ENCODE measurements at places on chromosomes 13 and 19.

- no peak for DNase-seq
Measured at GRCh38 chr19:5827342-5827890, 12.1 kb downstream of the FUT6 start.

- DNase-seq = peak; percentile 62
Measured at GRCh38 chr13:43905435-43906031, 25.8 kb downstream of the LACC1 start.

- no peak for DNase-seq
Measured at GRCh38 chr13:83995930-83996329, 113.7 kb upstream of the SLITRK1 start.

GRCh38 chr13:59236944-59237343, 926.8 kb downstream of the DIAPH3 start:
- no peak for DNase-seq

- DNase-seq = no peak
Measured at GRCh38 chr13:28049215-28049614, 51.2 kb downstream of the FLT3 start.

GRCh38 chr13:44413095-44413494, 39.5 kb downstream of the SERP2 start:
- no peak for DNase-seq

DNA sequence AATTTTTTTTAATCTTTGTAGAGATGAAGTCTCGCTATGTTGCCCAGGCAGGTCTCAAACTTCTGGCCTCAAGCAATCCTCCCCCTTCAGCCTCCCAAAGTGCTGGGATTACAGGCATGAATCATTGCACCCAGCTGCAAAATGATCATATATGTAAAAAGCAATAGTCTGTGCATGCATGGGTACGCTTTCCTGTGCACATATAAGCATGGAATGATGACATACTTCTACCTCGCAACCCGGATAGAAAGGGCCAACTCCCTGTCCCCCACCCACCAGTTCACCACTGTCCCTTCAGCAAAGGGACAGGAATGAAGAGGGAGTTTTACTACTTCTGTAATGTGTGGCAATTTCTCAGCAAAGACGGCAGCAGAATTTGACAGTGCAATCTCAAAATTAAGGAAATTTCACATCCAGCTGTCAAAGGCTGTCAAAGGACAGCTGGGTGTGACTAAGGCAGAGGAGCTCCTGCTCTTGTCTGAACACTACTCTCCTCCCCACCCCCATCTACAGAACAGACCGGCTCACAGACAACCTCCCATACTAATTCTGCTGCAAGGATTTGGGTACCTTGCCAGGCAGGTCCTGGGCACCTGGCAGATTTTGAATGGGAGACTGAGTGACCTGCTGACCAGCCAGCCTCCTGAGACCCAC, 95.6 kb downstream of the TSHZ3 start:
- DNase-seq = no peak

DNA sequence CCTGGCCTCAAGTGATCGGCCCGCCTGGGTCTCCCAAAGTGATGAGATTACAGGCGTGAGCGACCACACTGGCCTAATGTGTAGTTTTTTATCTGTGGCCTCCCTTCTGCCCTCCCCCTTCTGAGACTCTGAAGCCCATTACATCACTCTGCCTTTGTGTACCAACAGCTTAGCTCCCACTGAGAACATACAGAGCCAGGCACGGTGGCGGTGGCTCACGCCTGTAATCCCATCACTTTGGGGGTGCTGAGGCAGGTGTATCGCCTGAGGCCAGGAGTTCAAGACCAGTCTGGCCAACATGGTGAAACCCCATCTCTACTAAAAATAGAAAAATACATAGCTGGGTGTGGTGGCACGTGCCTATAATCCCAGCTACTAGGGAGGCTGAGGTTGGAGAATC, 12.6 kb downstream of the NCR1 start:
- DNase-seq = no peak

- DNase-seq = no peak
Measured at GRCh38 chr13:27541386-27541785, 78.9 kb downstream of the LNX2 start.

- DNase-seq = no peak
Measured at GRCh38 chr13:24207841-24208667, 47.5 kb downstream of the SPATA13 start.

GRCh38 chr19:12689581-12690216, 1.9 kb downstream of the GNG14 start:
- DNase-seq = no peak

GRCh38 chr13:95003019-95003813, 290.9 kb upstream of the SOX21 start:
- peak; percentile 25 for DNase-seq

- no peak for DNase-seq
Measured at GRCh38 chr13:80957019-80957655, 616.2 kb upstream of the SPRY2 start.

DNA sequence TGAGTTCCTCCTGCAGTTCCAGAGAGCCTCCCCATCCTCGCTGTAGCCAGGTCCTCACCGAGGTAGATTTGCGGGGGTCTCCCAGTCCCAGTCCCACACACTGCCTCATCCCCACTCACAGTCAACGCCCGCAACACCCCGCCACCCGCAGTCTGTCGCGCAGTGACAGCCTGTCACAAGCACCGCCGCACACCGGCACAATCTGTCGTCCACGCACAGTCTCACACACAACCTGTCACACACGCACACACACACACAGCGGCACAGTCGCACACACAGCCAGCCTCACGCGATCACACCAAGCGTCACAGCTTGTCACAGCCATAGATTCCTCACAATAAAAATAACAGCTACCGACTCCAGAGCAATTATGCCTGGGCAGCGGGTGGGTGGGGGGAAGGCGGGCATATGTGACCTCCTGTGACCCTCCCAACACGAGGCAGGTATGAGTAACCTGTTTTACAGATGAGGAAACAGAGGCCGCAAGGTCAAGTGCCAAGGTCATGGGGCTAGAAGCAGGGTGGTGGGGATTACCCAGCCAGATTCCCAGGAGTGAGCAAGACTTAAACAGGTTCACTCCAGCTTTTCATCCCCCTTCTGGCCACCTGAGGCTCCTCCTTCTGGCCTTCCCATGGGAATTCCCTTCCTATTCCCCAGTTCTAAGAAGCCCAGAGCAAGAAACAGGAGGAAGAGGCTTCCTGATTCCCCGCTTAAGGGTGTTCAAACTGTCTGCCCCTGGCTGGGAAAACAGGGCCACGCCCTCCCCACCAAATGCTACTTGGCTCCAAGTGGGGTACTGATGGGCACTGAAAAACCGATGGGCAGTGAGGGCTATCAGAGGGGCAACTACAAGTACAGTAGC, 13.9 kb downstream of the NFIX start:
- no peak for DNase-seq

DNA sequence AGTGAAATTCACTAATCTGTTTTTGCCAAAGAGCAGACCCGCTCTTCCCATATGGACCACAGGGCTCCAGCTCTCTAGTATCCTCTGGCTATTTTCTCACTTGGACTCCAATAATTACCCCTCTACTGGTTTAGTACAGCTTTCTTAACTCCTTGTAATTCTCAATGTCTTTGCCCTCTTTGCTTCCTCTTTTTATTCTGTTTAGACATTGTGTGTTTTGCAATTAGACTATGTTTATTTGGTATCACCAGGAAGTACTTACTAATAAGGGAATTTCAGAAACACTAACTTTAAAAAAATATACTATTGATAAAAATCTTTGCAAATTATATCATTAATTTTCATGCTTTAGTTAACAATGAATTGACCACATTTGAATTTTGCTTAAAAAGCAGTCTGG, 111.6 kb upstream of the OBI1 start:
- DNase-seq = no peak

- DNase-seq = no peak
Measured at GRCh38 chr13:25253702-25254101, 33.6 kb downstream of the MTMR6 start.

DNA sequence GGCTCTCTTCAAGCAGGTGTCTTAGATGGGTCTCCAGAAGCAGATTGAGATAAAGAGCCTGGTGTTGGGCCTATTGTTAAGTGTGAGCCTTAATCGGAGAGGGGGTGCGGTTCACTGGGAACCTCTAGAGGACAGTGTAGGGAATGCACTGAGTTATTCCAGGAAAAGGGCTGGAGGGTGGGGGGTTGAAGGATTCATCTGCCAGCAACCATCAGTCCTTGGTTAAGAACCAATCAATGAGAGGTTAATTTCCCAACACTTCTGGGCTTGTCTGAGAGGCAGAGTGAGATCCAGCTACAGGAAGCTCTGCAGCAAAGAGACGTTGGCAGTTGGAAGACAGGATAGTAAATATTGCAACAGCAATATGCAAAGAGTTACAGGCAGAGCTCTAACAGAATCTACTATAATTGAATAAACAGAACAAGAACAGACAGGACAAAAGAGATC, 28.7 kb downstream of the CYP4F2 start:
- peak; percentile 56 for DNase-seq

- DNase-seq = no peak
Measured at GRCh38 chr19:38409631-38410133, 6.8 kb downstream of the FAM98C start.

DNA sequence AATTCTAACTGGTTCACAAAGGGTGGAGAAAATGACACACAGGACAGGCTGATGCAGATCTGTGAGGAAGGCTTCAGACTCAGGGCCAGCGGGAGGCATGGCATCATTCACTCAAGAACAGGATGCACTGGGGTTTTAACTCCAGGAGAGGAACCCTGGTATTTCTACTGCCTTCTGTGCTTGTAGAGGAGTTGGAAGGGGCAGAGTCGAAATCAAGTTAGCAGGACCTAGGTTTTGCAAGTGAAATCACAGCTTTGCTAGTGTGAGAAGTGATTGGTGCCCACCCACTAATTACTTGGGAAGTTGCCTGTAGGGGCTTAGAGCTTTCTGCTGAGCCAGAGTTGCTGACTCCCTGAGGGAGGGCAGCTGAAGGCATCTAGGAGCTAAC, 92.7 kb downstream of the AKAP11 start:
- no peak for DNase-seq

- no peak for DNase-seq
Measured at GRCh38 chr13:50309882-50310594, 294.8 kb downstream of the KCNRG start.

GRCh38 chr13:110067355-110068175, 239.4 kb downstream of the COL4A1 start:
- DNase-seq = no peak

DNA sequence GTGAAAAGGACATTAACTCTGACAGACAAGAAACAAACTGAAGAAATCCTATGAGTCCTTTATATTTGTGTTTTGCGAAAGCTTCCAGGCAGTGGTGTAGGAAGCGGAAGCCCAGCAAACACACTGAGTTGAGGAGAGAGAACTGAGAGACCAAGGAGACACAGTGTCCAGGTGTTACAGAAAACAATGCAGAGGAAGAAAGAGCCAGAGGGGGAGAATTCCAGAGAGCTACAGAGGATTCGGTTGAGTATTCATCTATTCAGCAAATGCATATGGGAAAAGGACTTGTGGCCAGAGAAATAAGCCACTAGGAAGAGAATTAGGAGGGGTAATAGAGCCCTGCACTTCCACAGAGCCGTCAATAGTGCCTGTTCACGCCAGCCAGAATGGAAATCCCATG, 183.5 kb downstream of the LIG4 start:
- no peak for DNase-seq

DNA sequence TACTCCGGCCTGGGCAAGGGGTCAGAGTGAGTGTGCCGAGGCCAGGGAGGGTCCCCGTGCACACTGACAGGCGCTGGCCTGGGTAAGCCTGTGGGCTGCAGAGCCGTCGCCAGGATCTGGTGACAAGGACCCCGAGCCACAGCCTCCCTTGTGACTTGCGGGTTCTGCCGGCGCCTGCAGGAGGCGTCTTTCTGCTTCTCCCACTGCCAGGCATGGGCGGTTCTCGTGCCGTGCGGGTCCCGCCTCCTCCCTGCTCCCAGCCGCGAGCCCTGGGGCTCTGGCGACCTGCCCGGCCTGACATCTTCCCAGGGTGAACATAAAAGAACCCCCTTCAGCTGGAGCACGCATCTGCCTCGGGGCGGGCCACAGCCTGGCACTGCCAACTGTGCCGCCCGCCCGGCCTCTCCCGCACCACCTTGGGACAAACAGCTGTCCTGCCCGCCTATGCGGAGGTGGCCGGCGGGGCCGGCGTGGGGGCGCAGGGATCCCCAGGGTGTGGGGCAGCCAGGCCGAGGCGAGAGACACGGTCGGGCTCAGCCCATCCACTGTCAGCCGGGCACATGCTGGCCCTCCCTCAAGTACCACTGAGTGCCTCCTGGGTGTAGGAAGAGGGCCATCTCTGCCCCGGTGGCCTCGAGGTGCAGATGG, 1.5 kb upstream of the HCN2 start:
- DNase-seq = peak; percentile 74

GRCh38 chr19:41401483-41401882, 3.9 kb downstream of the BCKDHA start:
- no peak for DNase-seq

GRCh38 chr19:33747273-33747672, 49.4 kb upstream of the KCTD15 start:
- DNase-seq = no peak

DNA sequence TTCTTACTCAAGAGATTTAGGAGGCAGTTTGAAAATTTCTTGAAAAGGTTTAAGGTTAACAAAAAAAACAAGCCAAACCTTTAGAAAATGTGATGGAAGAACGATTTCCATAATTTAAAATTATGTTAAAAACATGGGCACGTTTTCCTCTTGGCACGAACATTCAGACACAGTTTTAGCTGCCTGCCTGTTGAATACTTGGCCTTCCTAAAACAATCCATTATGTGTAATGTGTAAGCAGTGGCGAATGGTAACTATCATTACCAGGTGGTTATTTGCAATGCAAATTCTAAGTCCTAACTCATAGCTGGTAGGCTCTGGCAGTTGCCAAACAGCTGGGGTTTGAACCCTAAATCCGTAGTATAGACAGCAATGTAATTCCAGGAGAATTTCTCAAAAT, 1425.7 kb upstream of the SLC10A2 start:
- DNase-seq = no peak
